Natural killer cell treated with Interleukin-12 subunit alpha and Interleukin-12 subunit beta and Interleukin-15 and Interleukin-18, amount 100 ng/mL, for 72 hours (primary cell): ENCODE measurements at places on chromosomes 3 and 15.

- H3K4me3 ChIP-seq = no peak overlapping the region
- no peak overlapping the region for H3K27ac ChIP-seq
- DNase-seq = no peak
Measured at GRCh38 chr3:23038471-23038870, 164.7 kb upstream of the UBE2E2 start.

GRCh38 chr3:182240474-182240873 lies 528.7 kb downstream of the SOX2 start:
- no peaks in the 10 kb centered on the region for H3K4me1 ChIP-seq
- H3K27me3 ChIP-seq = no peaks in the 10 kb centered on the region
- no peak overlapping the region for H3K4me3 ChIP-seq
- DNase-seq = no peak

DNA sequence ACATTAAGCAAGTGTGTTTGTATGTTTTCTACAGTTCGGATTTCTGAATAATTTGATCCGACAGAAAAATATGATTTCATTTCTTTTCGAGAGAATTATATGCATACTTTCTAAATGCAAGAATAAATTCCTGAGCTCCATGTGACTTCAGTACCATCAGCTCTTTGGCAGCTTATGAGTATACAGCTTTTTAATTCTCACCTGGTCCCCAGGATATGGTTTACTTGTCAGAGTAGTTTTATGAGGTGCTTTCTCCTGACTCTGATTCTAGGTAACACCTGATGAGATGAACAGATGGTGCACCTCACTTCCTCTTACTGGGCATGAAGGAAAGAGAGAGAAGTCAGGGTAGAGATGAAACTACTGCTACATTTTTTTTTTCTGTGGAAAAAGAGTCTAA lies 3.1 kb downstream of the HGD start:
- no peaks in the 10 kb centered on the region for H3K36me3 ChIP-seq
- H3K27ac ChIP-seq = no peak overlapping the region
- peaks cover 6% of the 10 kb centered on the region for H3K4me1 ChIP-seq
- no peak overlapping the region for H3K4me3 ChIP-seq
- H3K27me3 ChIP-seq = peaks cover 13% of the 10 kb centered on the region

DNA sequence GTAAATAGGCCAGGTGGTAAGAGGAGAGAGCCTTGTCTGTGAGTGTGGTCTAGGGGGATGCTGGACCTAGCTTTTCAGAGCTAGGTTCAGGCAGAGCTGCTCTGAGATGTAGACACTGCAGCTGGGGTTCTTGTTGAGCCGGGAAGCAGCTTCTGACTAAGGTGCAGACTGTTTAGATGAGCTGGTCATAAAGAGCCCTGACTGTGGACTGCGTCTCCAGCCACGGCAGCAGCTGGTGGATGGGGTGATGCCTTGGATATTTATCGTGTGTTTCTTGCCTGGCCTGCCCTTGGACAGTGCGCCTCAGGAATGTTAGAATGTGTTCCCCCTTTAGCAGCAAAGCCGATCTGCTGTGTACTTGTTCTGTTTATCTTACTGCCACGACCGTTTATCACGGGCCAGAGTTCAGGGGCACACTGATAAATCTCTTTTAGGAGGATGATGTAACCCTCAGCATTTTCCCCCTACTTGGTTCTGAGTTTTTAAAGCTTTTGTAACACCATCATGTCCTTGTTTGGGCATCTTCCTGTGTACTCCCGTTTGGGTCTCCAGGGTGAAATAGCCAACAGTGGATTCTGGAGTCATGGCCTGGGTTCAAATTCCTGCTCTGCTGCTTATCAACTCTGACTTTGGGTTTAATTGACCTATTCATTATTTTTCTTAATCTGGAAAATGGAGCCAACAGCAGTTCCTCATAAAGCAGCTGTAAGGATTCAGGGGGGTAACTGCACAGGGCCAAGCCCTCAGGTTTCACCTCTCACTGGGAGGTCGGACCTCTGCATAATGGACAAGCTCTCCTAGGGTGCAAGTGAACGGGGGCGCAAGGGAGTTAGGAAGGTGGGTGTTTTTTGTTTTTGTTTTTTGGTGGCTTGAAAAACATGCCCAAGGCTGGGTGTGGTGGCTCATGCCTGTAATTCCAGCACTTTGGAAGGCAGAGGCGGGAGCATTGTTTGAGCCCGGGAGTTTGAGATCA lies 51.4 kb downstream of the FLNB start:
- H3K4me3 ChIP-seq = no peak overlapping the region
- no peak overlapping the region for H3K27ac ChIP-seq
- peaks cover 2% of the 10 kb centered on the region for H3K4me1 ChIP-seq
- H3K27me3 ChIP-seq = no peaks in the 10 kb centered on the region
- no peak for DNase-seq

- no peaks in the 10 kb centered on the region for H3K4me1 ChIP-seq
- H3K27ac ChIP-seq = no peak overlapping the region
- no peaks in the 10 kb centered on the region for H3K27me3 ChIP-seq
- no peak for DNase-seq
- no peak overlapping the region for H3K4me3 ChIP-seq
- H3K36me3 ChIP-seq = no peaks in the 10 kb centered on the region
Measured at GRCh38 chr3:173970281-173970680, 572.7 kb downstream of the NLGN1 start.

- no peak for DNase-seq
- no peak overlapping the region for H3K4me3 ChIP-seq
- H3K27ac ChIP-seq = no peak overlapping the region
- H3K27me3 ChIP-seq = peaks cover 3% of the 10 kb centered on the region
- H3K4me1 ChIP-seq = no peaks in the 10 kb centered on the region
- no peaks in the 10 kb centered on the region for H3K36me3 ChIP-seq
Measured at GRCh38 chr3:139620438-139620837, 57.3 kb downstream of the NMNAT3 start.

DNA sequence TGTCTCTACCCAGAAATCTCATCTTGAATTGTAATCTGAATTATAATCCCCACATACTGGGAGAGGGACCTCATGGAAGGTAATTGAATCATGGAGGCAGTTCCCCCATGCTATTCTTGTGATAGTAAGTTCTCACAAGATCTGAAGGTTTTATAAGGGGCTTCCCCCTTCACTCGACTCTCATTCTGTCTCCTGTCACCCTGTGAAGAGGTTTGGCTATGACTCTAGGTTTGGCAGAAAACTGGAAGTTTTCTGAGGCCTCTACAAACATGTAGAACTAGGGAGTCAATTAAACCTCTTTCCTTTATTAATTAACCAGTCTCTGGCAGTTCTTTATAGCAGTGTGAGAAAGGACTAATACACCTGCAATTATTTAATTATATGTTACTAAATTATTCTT lies 125.2 kb upstream of the TGFBR2 start:
- H3K4me1 ChIP-seq = peaks cover 5% of the 10 kb centered on the region
- H3K36me3 ChIP-seq = peaks cover 4% of the 10 kb centered on the region
- no peak for DNase-seq
